Hematopoietic multipotent progenitor cell treated with erythropoietin and hydrocortisone succinate and interleukin-3 and kit ligand, for 8 days (in vitro differentiated cells): ENCODE measurements at places on chromosomes 7 and 10.
A peak's percentile ranks its signal among the peaks of the same experiment; 100 is the strongest.

DNA sequence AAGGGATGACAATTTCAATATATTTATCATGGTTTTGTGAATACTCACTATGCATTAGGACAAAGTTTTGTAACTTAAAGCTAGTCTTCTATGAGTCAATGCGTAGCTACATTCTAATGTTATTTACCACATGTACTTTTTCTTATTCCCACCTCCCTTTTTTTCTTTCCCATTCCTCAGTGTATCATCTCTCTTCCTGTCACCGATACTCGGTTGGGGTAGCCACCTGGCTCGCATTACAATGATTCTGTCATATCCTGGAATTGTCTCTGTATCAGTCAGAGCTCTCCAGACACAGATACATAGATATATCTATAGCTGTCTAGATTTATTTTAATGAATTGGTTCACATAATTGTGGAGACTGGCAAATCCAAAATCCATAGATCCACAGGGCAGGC lies 9.8 kb upstream of the RALA start:
- no peak for DNase-seq

- DNase-seq: no peak
These were observed 43.5 kb downstream of the NUP205 start for GRCh38 chr7:135601182-135601581.

DNA sequence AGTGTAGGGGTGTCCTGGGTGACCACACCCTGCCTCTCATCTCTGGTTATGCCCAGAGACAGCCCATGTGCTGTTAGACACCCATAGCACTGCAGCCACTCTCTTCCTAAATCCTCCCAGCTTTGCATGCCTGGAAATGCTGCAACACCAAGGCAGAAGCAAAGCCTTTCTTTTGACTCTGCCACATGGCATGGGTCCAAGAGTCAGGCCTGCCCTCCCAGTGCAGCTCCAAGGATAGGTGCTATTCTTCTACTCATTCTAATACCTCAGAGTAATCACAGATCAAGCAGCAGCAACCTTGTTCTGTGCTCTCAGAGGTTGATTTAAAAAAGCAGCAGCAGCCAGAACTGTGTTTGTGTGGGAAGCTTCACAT lies 23.4 kb downstream of the FRMPD2 start:
- DNase-seq: no peak

DNA sequence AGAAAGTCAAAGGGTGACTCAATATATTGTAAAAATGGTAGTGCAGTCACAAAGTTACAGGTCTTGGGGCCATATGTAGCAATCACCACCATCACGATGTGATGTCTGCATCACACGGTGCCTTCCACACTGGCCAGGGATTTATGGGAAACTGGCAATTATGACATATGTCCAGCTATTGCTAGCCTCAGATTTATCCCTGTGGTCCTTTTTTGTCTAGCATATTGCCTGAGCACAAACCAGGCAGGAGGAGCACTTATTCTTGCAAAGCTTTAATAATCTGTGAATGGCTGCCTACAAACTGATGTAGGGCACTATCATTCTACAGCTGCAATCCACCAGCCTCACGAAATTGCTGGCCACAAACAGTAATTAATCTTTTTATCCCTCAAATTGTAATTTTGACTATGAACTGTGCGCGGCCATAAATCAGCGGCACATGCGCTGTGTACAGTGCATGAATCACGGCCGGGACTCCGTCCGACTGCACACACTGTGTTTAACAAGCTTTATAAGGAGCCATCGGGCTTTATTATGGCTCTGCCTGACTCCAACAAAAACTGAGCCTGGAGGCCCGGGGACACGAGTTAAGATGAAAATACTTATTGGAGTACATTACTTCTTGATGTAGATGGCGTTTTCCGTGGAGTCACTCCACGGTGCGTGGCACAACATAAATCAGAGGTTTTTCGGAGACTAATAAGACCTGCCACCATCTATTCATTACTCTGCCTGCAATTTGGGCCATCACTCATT lies 115.2 kb downstream of the EBF3 start:
- no peak for DNase-seq

GRCh38 chr7:105389088-105389650 lies 448 bp upstream of the SRPK2 start:
- peak; percentile 49 for DNase-seq

- no peak for DNase-seq
These were observed 42.1 kb upstream of the ANAPC16 start for GRCh38 chr10:72173619-72174296.

DNA sequence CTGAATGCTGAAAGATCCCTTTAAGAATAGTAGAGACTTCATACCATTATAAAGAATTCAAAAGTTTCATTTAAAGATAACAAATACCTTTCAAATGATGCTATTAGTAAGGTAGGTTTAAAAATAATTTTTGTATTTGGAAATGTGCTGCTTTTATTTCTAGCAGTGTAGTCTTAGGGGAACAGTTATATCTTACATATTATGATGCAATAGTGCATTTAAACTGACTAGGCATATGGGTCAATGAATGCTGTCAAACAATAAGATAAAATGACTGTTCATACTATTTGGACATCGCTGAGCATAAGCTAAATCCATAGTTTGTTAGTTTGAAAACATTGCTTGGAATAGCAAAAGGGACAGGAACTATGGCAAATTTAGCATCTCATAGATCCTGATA lies 354.8 kb upstream of the SEMA3A start:
- no peak for DNase-seq

- DNase-seq: peak; percentile 91
These were observed 7.1 kb downstream of the ERV3-1 start for GRCh38 chr7:64999165-65000004.

DNA sequence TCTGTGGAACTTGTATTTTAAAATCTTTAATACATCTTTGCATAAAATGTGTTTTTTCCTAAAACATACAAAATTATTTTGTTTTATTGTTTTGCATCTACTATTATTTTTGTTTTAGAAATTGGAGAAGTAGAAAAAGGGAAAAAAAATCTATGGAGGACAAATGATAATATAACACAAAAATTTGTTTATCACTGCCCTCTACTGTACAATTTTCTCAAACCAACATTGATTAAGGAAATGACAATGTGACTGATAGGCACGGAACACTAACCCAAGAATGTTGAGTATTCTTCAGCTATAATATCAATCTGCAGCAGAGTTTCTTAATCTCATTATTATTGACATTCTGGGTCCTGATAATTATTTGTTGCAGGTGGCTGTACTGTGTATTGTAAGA lies 9.5 kb upstream of the ING3 start:
- DNase-seq: peak; percentile 58

DNA sequence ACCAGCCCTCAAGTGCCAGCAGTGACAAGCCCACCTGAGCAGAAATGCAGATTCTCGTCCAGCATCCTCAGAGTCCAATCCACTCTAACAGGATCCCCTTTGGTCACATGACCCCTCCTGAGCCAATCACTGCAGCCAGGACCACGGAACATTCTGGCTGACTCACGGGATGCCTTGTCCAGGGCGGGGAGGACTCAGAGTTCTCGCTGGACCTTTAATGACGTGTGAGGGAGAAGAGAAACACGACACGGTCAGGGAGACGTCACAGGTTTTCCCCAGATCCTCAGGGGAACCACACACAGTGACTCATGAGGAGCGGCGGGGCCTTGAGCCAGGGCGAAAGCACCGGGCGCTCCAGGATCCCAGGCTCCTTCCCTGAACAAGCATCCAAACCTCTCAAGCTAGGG lies 155.7 kb downstream of the PTPRN2 start:
- DNase-seq: no peak

- DNase-seq: peak; percentile 20
These were observed 33.0 kb downstream of the TMEM106B start for GRCh38 chr7:12244129-12244528.

DNA sequence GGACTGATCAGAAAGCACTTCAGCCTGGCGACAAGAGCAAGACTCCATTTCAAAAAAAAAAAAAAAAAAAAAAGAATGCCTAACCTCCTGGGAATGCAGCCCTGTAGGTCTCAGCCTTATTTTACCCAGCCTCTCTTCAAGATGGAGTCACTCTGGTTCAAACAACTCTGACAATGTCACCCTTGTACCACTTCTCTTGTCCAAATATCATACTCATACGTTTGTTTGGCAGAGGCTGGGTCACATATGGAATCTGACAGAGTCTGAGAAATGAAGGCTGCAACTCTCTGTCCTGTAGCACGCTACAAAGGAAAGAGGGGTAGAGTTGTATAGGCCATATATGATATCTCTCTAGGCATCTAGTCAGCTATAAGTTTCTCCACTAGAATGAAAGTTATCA lies 58.6 kb upstream of the GSAP start:
- no peak for DNase-seq

DNA sequence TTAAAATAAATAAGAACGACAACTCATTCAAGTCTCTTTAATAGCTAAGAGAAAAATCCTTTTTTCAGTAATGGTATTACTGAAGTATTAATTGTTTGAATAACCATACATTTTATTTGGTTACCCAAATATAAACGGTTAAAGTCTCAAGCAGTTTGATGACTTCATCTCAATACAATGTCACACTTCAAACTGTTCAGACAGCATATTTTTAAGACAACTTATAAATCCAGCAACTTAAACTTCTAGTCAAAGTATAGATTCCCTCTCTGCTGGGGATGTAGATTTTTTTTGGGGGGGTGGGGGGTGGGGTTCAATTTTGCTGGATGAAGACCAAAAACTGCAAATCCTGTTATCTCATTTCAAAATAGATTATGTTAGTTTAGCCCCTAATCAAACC lies 42.0 kb downstream of the GNA12 start:
- no peak for DNase-seq

GRCh38 chr10:132450825-132451505 lies 54.0 kb downstream of the PWWP2B start:
- no peak for DNase-seq

- DNase-seq: no peak
These were observed 117.7 kb downstream of the ARHGAP21 start for GRCh38 chr10:24606021-24606420.

- DNase-seq: no peak
These were observed 260.5 kb upstream of the PITRM1 start for GRCh38 chr10:3433131-3433530.

GRCh38 chr10:24556126-24556749 lies 167.4 kb downstream of the ARHGAP21 start:
- DNase-seq: peak; percentile 27

DNA sequence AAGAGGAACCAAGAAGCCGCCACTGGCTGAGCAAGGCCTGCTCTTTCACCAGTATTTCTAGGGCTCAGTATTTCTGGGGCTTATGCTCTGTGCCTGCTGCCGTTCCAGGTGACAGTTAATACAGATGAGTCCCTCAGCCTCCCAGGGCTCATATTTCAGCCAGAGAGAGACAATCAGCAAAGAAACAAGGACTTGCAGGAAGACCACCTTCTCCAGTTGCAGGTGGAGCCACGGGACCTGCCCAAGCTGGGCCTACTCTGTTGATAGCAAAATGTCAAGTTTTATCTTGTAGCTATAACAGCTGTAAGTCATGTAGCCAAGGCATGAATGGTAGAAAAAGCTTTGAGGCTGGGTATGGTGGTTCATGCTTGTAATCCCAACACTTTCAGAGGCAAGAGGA lies 42.7 kb downstream of the NPTX2 start:
- no peak for DNase-seq

GRCh38 chr7:94406696-94407095 lies 12.0 kb downstream of the COL1A2 start:
- DNase-seq: no peak

DNA sequence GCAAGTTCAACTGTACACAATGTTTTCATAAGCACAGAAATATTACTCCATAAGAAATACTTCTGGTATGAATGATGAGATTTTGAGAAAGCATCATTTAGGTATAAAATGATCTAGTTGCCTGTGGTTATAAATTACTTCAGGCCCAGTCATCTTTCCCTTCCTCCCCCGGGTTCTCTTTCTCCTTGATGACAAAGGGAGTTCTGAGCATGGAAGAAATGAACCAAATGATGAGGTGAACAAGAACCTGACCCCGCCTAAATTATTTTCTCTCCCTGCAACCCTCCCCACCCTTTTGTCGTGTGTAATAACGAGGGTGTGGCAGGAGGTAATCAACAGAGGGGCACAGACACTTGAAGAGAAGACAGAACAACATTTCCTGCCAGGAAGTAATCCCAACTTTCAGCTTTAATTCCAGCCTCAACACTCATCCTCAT lies 319.6 kb upstream of the SP8 start:
- DNase-seq: no peak

DNA sequence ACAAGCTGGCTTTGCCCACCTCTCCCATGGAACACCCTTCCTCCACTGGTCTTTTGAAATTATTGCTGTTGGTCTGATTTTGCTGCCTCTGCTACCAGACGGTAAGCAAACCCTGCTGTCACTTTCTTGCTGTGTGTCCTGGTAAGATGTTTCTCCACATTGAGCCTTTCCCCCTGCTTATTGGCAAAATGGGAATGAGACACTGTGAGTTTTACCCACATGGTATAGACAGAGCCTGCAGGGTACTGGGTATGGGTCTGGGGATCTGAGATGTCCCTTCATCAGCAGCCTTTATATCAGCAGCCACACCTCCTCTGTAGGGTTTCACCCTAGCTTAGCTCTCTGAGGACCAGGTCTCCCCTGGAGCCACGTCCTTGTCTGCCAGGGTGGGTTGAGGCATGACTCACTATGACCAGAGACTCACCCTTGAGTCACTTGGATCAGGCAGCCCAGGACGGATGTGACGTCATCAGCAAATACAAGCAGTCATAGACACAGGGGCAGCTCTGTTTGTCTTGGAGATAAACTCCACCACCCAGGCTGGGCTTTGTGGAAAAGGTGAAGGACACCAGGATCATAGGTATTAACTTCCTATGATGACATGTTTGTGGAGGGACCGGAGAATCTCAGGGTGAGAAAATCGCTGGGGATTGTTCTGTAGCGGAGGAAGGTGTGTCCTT lies 17.9 kb upstream of the BAIAP2L1 start:
- no peak for DNase-seq

- no peak for DNase-seq
These were observed 105.3 kb downstream of the CPXM2 start for GRCh38 chr10:123786306-123786705.

- no peak for DNase-seq
These were observed 157.3 kb upstream of the ADCY1 start for GRCh38 chr7:45416846-45417245.

- DNase-seq: peak; percentile 88
These were observed 94.8 kb upstream of the TARP start for GRCh38 chr7:38368191-38368605.

- DNase-seq: no peak
These were observed 7.6 kb downstream of the IQCE start for GRCh38 chr7:2566348-2566889.

DNA sequence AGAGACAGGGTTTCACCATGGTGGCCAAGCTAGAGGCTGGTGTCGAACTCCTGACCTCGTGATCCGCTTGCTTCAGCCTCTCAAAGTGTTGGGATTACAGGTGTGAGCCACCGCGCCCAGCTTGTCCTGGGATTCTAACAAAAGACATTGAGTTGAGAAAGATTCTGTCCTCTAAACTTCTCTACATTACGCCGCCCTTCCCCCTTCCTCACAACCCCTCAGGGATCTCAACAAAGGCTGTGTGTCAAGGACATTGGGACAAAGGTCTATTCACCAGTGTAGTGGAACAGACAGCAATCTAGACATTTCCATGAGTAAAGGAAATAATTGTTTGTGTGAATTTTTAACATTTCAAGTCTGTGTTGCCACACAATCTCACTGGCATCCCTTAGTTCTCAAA lies 68.8 kb upstream of the KIF5B start:
- DNase-seq: no peak

GRCh38 chr7:42573881-42574672 lies 337.1 kb upstream of the GLI3 start:
- DNase-seq: no peak
